Stimulated activated naive CD4-positive, alpha-beta T cell (primary cell): ENCODE measurements at places on chromosomes 5 and 9.

GRCh38 chr9:12856603-12857002 lies 81.8 kb downstream of the LURAP1L start:
- no peak for DNase-seq

GRCh38 chr5:13704396-13704795 lies 240.1 kb downstream of the DNAH5 start:
- DNase-seq, result no peak

- no peak for DNase-seq
These were observed 116.6 kb upstream of the BNC2 start for GRCh38 chr9:16987026-16987425.

GRCh38 chr5:59620535-59621212 lies 272.9 kb downstream of the PDE4D start:
- no peak for DNase-seq

GRCh38 chr9:96121136-96121535 lies 180.8 kb downstream of the HSD17B3 start:
- DNase-seq, result no peak
